ENCODE measurements at places on chromosomes 7 and 10. TPM values are rescaled to one million over a fixed set of nuclear protein-coding genes. Genes with fewer than 3 reads are reported as not detected.

GRCh38 chr10:91689731-91690168 is 56.9 kb upstream of the PPP1R3C start:
- no peak for DNase-seq

- DNase-seq: no peak
Measured at GRCh38 chr10:58107506-58107905, 160.2 kb downstream of the IPMK start.

- no peak for DNase-seq
Measured at GRCh38 chr7:1895664-1896515, 225.8 kb downstream of the ELFN1 start.

GRCh38 chr10:71547312-71547711 is 150.6 kb downstream of the CDH23 start:
- no peak for DNase-seq

GRCh38 chr7:102866535-102867215 is 46.1 kb upstream of the LRRC17 start:
- no peak for DNase-seq

- no peak for DNase-seq
Measured at GRCh38 chr7:13288516-13288915, 601.1 kb downstream of the ARL4A start.

GRCh38 chr7:104950754-104951153 is 63.3 kb upstream of the KMT2E start:
- no peak for DNase-seq

- DNase-seq: no peak
Measured at GRCh38 chr10:100828738-100829096, 83.3 kb downstream of the PAX2 start.

DNA sequence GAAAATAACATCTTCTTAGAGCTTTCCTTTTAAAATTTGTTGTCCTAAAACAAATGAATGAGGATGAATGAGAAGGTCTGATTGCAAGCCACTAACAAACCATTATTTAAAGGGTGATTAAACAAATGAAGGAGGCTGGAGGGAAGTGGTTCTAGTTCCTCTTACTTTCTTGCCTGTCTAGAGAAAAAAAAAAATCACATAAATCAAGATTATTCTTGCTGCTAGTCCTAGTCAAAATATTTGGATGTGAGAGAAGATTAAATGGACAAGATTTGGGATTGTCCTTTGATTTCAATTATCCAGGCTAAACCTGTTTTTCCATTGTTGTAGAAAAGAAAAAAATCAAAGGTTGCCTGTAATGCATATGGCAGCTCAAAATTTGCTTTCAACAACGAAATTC is 3.3 kb downstream of the SKAP2 start:
- DNase-seq: no peak

DNA sequence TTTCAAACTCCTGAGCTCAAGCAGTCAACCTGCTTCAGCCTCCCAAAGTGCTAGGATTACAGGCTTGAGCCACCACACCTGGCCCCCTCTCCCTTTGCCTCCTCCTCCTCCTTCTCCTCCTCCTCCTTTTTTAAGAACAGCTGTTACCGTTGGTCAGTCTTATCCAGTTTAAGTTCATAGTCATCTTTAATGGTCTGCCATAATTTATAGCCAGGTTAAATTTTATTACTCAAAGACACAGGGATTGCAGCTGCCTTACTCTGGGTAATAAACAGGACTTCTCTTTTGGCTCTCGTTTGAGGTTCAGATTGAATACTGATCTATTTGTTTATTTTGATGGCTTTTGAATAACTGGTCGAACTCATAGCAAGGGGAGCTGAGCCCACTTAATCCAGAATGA is 35.2 kb downstream of the ATOH7 start:
- DNase-seq: no peak

DNA sequence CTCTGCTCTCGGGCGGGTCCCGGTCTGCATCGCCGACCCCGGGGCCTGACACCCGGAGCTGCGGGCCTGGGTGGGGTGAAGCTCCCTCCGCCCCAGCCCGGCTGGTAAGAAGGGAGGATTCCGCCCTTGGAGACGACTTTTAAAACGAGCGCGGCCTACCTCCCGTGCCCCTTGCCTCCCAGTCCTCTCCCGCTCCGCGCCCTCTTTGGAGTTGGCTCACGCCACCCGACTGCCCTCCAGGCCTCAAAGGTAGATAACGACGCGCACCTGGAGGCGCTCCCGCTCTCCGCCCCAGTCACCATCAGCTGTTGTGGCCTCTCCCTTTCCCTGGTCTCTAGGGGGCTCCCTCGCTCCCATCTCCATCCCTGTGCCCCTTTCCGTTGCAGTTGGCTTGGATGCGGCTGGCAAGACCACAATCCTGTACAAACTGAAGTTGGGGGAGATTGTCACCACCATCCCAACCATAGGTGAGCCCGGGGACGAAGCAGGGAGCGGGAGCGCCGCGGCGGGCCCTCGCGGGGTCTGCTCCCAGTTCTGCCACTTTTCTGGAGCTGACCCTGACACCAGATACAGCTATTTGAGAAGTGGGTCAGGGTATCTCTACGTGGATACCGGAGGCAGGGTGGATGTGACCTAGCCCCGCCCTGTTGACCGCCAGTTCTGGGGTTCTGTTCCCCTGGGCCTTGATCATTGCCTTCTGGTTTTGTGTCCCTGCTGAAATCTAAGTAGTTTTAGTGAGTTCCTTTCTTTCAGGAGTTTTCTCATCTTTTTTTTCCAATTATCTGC is 679 bp downstream of the ARF5 start:
- no peak for DNase-seq

- no peak for DNase-seq
Measured at GRCh38 chr10:43845121-43845520, 196.4 kb upstream of the ZNF32 start.

DNA sequence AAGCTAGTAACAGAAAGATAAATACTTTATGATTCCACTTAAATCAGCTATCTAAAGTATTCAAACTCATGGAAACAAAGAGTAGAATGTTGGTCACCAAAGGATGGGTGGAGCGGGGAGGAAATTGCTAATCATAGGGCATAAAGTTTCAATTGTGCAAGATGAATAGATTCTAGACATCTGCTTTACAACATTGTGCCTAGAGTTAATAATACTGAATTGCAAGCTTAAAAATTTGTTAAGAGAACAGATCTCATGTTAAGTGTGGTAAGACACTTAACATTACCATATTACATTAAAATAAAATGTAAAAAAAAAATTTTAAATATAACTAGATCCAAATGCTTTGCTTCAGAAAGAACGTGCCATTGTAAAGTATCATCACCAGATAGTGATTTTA is 411.1 kb upstream of the MBL2 start:
- DNase-seq: no peak

GRCh38 chr10:101834341-101834740 is 9.3 kb downstream of the KCNIP2 start:
- no peak for DNase-seq

GRCh38 chr7:155377838-155378579 is 79.9 kb upstream of the EN2 start:
- DNase-seq: no peak

DNA sequence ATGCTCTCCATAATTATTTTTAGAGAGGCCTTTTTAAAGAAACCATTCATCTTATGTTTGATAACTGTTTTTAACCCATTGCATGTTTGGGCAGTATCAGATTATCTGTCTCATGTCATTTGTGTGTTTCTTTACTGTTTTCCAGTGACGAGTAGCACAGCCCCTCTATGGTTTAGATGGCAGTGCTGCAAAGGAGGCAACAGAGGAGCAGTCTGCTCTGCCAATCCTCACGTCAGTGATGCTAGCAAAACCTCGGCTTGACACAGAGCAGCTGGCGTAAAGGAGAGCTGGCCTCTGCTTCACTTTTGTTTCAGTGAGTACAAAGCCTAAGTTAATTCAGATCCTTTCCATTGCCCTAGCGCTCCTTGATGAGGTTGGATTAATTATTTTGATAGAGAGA is 80.4 kb upstream of the GARIN1A start:
- DNase-seq: no peak

- DNase-seq: peak; percentile 36
Measured at GRCh38 chr10:80537736-80538480, at the start of gene SH2D4B. Gene SH2D4B (plus strand): TSS chr10:80537902. CDS start chr10:80538332, 430 bp downstream.

- DNase-seq: no peak
Measured at GRCh38 chr7:91657483-91658071, 222.9 kb downstream of the MTERF1 start.

- DNase-seq: no peak
Measured at GRCh38 chr10:100886091-100886490, 26.7 kb upstream of the SLF2 start.

DNA sequence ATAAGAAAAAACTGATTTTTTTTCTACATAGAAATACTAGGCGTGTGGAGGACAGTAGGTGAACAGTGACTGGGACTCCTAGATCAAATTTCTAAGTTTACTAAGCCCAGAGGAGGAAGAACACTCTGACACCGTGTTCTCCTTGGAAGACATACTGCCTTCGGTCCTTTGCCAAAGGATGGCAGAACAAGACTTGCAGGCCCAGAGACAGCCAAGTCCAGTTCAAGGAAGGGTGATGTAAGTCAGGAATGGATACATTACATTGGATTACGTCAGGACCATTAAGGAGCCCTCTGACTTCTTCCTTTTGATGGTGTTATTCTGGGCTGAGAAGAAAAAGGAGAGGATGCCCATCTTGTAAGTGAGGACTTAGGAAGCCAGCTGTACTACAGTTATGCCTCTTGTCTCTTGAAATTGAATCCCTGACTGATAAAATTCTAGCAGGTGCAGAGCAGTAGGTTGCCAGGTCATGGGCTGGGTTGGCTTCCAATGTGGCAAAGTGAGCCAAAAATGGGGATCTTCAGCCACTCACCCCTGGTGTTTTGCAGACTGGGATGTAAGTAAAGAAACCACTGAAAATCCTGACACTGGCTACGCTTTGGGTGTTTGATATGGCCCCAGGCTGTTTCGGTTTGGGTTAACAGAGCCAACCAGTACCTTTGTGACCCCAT is 45.1 kb downstream of the RELN start:
- DNase-seq: no peak

DNA sequence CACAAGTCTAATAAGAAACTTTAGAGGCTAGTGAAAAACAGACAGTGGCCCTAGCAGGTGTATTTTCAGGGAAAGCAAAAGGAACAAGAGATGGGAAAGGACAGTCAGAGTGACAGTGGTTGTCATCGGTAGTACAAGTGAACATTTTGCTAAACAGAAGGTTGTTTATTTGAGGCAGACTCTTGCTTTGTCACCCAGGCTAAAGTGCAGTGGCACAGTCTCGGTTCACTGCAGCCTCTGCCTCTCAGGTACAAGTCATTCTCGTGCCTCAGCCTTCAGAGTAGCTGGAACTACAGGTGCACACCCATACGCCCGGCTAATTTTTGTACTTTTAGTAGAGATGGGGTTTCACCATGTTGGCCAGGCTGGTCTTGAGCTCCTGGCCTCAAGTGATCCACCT is 195.8 kb downstream of the RELN start:
- no peak for DNase-seq

GRCh38 chr10:22683140-22683389 is 31.3 kb downstream of the PIP4K2A start:
- no peak for DNase-seq

GRCh38 chr7:92461027-92462003 is 14.0 kb downstream of the GATAD1 start:
- DNase-seq: no peak

DNA sequence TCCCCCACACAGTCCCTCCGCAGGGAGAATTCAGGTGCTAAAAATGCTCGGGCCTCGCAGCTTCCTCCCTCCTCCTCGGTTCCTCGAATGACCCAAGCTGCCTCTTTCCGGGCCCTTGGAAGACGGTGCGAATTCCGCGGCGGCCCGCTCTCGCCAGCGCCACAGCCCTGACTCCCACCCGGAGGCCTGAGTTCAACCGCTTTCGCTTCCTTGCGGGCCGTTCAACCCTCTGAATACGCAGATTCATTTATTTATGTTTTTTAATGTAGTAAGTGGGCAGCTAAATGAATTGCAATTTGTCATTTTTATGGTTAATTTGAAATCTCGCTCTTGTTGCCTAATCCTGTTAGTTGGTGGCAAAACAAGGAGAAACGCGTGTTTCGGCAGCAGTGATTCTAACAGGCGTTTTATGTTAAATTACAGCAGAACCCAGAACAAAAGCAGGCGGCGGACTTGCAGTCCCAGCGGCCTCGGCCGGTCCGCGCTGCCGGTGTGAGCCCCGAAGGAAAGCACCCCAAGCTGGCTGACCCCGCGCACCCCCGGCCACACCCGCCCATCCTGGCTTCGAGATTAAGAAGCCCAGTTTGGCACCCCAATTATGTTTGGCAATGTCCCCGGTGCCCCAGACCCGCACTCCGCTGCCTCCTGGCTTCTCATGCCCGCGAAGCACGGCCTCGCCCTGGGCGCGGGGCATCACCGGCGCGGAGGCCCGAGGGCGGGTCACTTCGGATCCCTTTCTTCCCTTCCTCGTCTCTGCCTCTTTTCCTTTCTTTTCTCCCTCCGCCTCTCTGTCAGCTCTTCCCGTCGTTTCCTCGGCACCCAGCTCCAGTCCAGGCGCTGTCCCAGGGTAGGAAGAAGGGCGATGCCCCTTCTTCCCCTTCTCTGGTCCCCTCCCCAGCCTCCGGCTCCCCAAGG is 75.9 kb downstream of the INSIG1 start:
- no peak for DNase-seq

GRCh38 chr7:156919132-156919713 is 26.2 kb upstream of the LMBR1 start:
- no peak for DNase-seq

DNA sequence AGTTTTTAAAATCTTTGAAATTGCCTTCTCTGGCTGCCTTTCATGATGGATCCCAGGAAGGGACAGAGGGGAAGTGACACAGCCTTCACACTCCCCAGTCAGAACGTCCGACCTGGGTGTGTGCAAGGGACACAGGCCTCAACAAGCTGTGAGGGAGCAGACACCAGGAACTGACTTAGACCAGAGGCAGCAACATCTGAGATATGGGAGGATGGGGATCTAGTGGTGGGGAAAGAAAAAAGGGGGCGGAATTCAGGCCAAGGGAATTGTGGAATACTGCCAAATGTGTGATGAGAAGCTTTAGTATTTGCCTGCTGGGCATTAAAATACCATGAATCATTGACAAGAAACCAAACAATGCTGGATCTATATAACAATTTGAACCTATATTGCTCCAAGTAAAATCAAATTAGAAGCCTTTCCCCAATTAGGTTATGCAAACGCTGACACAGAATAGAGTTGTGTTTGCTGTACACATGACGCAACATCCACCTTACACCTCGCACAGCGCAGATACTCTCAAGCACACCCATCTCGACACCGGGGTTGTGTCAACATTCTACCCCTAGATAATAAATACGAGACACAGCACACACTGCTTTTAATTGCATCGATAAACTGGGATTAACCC is 17.2 kb upstream of the MNX1 start:
- no peak for DNase-seq

HOXA10 gene
- 13.1 TPM for total RNA-seq

PNLIPRP3 gene
- not detected for total RNA-seq

DNAH11 gene
- total RNA-seq: 0.80 TPM

NPM3 gene
- 42.4 TPM for total RNA-seq

RASSF4 gene
- total RNA-seq: 16.3 TPM

MINPP1 gene
- 23.2 TPM for total RNA-seq

SNX10 gene
- total RNA-seq: 5.1 TPM

CRYGN gene
- total RNA-seq: 9.4 TPM

MBL2 gene
- not detected for total RNA-seq

RADIL gene
- 4.0 TPM for total RNA-seq

ELFN1 gene
- 11.4 TPM for total RNA-seq

AGFG2 gene
- total RNA-seq: 9.1 TPM

FOXI2 gene
- total RNA-seq: not detected

GPR15LG gene
- not detected for total RNA-seq

AGR2 gene
- 4.6 TPM for total RNA-seq

SMO gene
- total RNA-seq: 134 TPM

GBX1 gene
- total RNA-seq: 0.20 TPM

INTS1 gene
- total RNA-seq: 141 TPM

ITPRID1 gene
- not detected for total RNA-seq

SEMA3E gene
- 0.81 TPM for total RNA-seq

RBM28 gene
- total RNA-seq: 76.8 TPM

Data from mesothelial cell of epicardium (in vitro differentiated cells).